Diencephalon (tissue), 1 donor: ENCODE measurements at places on chromosomes 3 and 15. TPM values are rescaled to one million over a fixed set of nuclear protein-coding genes. Genes with fewer than 3 reads are reported as not detected.

The ZBBX gene
- total RNA-seq = 18.9 TPM

The FAM131A gene
- 62.5 TPM for total RNA-seq

The KBTBD13 gene
- not detected for total RNA-seq

The ADAMTS17 gene
- 6.0 TPM for total RNA-seq

The THAP10 gene
- 6.0 TPM for total RNA-seq

The IQSEC1 gene
- 38.5 TPM for total RNA-seq

The RAB6B gene
- 160 TPM for total RNA-seq

The ANKUB1 gene
- 4.2 TPM for total RNA-seq

The TGM5 gene
- not detected for total RNA-seq

The ATP13A5 gene
- 0.92 TPM for total RNA-seq

The SUCNR1 gene
- total RNA-seq = 1.4 TPM

The ADGRG7 gene
- total RNA-seq = not detected

The COLQ gene
- 2.5 TPM for total RNA-seq

The CFAP161 gene
- total RNA-seq = 5.3 TPM

The GHSR gene
- total RNA-seq = 0.69 TPM

The QRICH1 gene
- total RNA-seq = 99.4 TPM

The PLSCR5 gene
- total RNA-seq = 3.0 TPM

The BCHE gene
- total RNA-seq = 38.1 TPM

The PARP16 gene
- total RNA-seq = 9.5 TPM

The RGMA gene
- total RNA-seq = 38.8 TPM

The TTLL13 gene
- not detected for total RNA-seq

The FETUB gene
- total RNA-seq = not detected

The SAMD7 gene
- total RNA-seq = not detected

The RTP3 gene
- not detected for total RNA-seq

The SPINK8 gene
- not detected for total RNA-seq

The UBR1 gene
- 79.8 TPM for total RNA-seq

The FSD2 gene
- total RNA-seq = not detected

The EPHB3 gene
- 20.5 TPM for total RNA-seq

The IL20RB gene
- 0.92 TPM for total RNA-seq

The GOLGA6L4 gene
- total RNA-seq = 2.1 TPM

The ALPK3 gene
- 2.5 TPM for total RNA-seq

The ARNT2 gene
- 73.4 TPM for total RNA-seq

The ANKRD63 gene
- 2.3 TPM for total RNA-seq

The CPB1 gene
- total RNA-seq = not detected

The CD200 gene
- 79.1 TPM for total RNA-seq

The MOBP gene
- total RNA-seq = 0.92 TPM

The PRR20G gene
- total RNA-seq = not detected

The SLC7A14 gene
- total RNA-seq = 32.1 TPM

The ASB14 gene
- 0.69 TPM for total RNA-seq

The NAALADL2 gene
- 20.3 TPM for total RNA-seq

The SNTN gene
- total RNA-seq = 2.3 TPM

The CNTN4 gene
- total RNA-seq = 96.0 TPM

The CPNE9 gene
- total RNA-seq = 12.7 TPM

The HPS3 gene
- 22.4 TPM for total RNA-seq

The LSM3 gene
- total RNA-seq = 10.4 TPM

The SOX14 gene
- 1.4 TPM for total RNA-seq

The ROPN1 gene
- total RNA-seq = not detected

The SPTBN5 gene
- 0.92 TPM for total RNA-seq

The RAB43 gene
- total RNA-seq = 3.0 TPM
